ENCODE measurements at places on chromosomes 13 and 19. TPM values are rescaled to one million over a fixed set of nuclear protein-coding genes. Genes with fewer than 3 reads are reported as not detected.
A peak's percentile ranks its signal among the peaks of the same experiment; 100 is the strongest.

DNA sequence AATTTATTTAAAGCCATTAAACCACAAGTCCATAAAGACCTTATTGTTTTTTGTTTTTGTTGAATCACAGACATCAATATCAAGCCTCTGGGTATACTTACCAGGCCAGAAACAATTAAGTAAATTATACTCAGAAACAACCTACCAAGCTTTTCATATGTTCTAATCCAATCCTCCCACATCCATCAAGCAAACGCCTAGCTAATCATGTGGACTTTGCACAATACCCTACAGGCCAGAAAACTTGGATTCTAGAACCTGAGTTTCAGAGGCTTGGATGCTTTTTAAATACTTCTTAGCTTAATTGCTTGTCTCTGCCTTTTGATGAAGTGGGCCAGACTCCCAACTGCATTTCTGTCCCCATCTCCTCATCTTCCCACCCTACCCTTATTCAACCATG is 39.9 kb downstream of the TGDS start:
- no peak for DNase-seq

DNA sequence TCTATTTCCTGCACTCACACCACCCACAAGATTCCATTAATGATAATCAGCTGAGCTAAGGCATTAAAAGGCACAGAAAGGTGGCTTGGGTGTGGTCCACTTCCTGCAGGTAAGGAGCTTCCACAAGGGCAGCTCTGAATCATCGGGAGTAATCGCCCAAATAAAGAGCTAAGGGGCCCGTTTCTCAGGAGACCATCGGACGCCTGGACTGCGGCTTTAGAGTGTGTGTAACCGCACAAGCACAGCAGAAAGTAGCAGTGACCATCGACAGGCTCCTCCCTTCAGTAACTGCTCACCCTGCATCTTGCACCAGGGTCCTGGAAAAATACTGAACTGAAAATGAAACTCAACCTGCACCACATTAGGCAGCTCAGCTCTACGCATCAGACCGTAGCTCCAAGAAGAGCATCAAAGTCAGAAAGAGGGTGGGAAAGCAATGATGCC is 6.0 kb downstream of the STK24 start:
- DNase-seq: no peak

DNA sequence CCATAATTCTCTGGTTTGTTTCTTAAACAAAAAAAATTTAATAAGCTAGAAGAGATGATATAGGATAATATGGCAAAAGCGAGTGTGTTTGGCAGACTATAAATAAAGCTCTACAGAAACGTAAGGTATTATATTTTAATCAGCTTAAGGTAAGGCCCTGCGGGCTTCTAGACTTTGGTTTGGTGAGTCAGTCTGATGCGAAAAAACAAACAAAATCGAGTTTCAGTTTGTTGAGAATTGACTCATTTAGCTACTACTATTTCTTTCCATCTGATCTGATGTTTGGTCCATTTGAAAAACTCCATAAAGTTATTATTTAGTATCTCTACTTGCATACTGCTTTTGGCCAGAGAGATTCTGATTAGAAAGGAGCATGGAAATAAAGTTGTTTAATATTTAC is 138.0 kb downstream of the MIPEP start:
- peak; percentile 10 for DNase-seq

GRCh38 chr13:58594747-58595600 is 963.4 kb downstream of the PCDH17 start:
- DNase-seq: no peak

GRCh38 chr13:30440910-30441703 is 18.8 kb downstream of the UBE2L5 start:
- DNase-seq: no peak

DNA sequence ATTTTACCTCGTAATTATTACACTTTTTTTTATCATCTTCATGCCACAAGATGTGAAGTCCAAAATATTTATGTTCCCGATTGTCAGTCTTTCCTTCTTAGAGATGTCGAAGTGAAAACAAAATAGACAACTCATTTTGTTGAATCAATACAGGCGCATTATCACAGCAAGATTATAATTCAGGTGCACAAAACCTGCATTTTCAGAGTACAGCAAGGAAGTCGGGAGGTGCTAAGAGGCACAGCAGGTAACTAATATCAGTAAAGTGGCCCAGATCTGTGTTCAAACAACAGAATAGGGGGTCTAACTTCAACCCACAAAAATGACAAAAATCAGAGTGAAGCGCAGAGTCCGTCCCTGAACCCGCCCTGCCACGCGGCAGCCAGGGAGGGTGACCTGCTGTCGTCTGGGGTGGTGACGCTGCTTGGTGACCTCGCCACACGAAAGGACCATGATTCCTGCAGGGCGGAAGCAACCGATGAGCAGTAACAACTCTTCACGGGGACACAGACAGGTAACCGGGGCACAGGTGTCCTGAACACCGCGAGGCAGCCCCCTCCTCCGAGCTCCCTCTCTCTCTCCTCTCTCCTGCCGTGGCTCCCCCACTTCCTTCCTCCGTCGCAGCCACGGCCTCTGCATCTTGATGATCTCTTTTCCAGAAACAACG is 50.9 kb upstream of the SPACA7 start:
- no peak for DNase-seq

GRCh38 chr13:43408274-43408673 is 378.5 kb downstream of the ENOX1 start:
- DNase-seq: no peak

- no peak for DNase-seq
Measured at GRCh38 chr13:47033216-47033615, 136.4 kb upstream of the HTR2A start.

- DNase-seq: no peak
Measured at GRCh38 chr13:76012091-76012721, 376.1 kb downstream of the LMO7 start.

ATP4B gene
- total RNA-seq: not detected

RBM26 gene
- 32.2 TPM for total RNA-seq

MATK gene
- 0.21 TPM for total RNA-seq

YJEFN3 gene
- total RNA-seq: 6.1 TPM

All from Panc1 (cell line).